ENCODE measurements at places on chromosomes 12 and 14.

DNA sequence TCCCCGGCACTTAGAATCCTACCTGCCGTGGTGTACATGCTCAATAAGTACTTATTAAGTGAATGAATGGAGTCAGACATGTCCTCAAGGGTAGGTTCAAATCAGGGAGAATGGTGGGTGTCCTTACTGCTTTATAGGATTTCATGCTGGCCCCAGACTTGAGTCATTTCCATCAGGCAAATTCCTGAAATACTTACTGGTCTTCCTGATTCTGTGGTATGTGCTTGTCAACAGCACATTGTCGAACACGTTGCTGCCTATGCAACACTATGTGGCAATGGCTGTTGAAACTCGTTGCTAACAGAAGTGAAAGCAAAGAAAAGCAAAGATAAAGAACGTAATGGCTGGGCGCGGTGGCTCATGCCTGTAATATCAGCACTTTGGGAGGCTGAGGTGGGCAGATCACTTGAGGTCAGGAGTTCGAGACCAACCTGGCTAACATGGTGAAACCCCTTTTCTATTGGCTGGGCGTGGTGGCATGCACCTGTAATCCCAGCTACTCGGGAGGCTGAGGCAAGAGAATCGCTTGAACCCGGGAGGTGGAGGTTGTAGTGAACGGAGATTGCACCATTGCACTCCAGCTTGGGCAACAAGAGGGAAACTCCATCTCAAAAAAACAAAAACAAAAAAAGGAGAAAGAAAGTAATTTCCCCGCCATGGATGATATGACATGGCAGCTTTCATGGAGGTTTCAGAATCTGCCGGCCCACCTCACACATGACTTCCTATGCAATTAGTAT is 214.9 kb downstream of the ZFP36L1 start:
- DNase-seq, result no peak

DNA sequence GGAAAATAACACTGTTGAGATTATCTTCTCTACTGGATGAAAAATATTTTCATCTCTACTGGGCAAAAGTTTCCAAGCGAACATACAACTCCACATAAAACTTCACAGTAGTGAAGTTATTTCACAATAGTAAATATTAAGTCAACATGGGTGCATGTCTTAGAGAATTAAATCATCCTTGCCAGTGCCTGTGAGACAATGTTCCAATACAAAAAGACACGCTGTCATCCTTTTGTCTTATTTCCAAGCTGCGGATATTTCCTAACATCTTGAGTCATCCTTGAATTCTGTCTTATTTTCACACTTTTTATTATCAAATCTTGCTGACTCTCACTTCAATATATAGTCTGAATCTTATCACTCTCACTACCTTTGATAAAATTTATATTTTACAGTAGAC is 142.9 kb upstream of the KITLG start:
- no peak for DNase-seq

DNA sequence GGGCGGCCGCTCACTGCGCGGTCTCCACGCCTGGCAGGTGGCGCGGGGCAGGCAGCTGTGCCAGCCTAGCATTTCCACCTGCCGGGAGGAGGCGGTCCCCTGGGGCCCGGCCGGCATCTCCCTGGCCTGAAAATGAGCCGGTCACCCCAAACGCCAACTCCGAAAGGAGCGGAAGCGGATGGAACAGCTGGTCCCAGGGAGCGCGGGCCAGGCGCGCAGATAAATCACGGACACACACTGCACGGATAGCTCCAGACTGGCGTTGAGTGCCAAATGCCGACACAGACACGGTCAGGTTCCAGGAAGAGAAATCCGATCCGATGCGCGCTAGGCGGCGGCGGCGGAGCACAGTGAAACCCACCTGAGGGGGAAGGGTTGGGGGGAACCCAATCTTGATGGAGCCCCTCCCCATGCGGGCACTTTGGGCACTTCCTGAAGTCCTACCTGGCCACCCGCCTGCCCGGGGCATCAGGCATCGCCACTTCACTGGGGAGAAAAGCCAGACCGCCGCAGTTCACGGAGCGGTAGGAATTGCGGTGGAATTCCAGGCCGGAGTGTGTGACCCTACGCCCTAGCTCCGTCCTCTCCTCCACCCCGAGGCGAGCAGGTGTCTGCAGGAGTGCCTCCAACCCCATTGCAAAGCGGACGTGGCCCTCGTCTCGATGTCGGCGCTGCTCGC is 624 bp upstream of the PLEKHD1 start:
- DNase-seq, result no peak

DNA sequence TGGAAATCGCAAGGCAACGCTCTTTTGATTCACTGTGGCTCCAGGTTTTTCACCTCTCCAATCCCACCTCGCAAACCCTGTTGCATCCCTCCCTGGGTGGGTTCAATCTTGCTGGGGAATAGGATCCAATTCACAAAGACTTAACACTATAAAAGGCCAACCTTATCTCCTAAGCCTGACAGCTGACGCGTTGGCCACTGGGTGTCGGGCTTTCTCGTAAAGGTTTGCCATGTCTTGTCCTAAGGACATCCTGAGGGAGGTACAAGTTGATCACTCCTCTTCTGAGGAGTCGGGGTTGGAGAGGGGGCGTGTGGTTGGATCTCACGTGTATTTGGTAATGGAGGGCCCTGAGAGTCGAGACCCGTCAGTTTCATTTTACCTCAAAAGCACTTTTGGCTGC is 112.6 kb upstream of the FZD10 start:
- no peak for DNase-seq

GRCh38 chr14:60294411-60295069 is 45.5 kb downstream of the PPM1A start:
- DNase-seq, result no peak

GRCh38 chr12:94289461-94290312 is 141.3 kb downstream of the PLXNC1 start:
- DNase-seq, result no peak

DNA sequence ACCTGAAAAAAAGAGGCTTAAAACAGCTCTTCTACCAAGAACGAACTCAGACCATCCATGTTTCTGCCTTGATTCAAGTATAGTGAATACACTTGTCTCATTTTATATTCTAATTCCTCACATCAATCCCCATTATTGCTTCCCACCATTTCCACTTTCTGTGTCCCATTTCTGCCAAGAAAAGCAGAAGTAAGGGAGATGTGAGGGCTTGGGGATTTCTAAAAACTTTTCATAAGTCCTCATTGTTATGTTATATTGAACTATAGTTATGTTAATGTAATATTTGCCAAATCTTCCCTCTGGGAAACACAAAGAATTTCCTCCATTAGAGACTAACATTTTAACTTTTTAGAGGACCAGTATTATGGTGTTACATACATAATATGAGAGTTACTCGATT is 48.2 kb upstream of the PSMA6 start:
- no peak for DNase-seq

- DNase-seq, result no peak
Measured at GRCh38 chr14:96754162-96754844, 42.9 kb upstream of the VRK1 start.

DNA sequence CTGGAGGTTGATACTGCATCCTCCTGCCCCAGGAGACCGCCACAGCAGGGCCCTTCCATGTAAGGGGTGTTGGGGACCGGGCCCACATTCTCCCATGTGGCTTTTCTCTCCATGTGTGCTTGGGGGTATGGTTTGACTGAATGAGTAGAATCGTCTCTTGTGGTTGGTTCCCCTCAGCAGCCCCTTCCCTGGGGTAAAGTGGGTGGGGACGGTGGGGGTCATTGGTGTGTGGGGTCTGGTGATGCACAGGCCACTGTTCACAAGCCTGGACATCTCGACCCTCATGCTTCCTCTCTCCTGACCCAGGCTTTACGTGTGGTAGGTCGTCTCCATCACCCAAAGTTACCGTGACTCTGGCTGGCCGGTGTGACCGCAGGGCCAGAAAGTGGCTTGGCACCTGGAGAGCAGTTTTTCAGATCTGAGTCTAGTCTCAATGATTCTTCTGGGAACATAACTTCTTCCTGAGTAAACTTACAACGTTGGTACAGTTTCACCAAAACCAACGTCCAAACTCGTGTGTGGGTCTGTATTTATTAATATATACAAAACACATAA is 17.7 kb downstream of the DCAF4 start:
- DNase-seq, result no peak

DNA sequence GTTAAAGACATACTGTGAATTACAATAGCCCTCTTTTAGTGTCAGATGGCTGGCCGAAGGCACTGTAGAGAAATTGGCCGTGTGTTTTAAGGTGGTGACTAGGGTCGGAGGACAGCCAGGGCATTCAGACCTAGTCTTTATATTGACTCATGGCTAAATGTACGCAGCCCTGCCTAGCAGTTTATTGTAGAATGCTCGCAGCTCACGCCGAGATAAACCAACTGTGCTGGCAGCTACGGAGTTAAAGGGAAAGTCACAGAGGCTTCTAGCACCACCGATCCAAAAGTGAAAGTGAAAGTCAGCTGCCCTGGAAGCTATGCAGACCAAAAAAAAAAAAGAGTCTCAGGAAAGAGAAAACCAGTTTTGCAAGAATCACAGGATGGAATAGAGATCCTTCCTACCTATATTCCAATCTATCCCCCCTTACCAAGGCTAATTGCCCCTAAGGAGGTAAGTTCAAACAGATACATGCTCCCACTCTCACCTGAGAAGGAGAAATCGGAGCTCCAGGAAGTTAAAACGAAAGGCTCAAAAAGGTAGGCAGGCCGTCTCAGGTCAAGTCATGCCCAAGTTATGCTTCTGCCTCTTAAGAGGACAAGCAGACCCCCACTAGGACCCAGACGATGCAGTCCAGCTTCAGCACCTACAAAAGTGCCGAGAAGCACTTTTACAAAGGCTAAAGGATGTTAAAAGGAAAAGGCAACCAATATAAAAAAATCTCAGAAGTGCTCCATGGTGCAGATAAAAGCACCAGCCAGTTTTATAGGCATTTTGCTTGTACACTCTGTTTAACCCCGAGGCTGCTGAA is 24.8 kb downstream of the KLRK1 start:
- peak; percentile 52 for DNase-seq

DNA sequence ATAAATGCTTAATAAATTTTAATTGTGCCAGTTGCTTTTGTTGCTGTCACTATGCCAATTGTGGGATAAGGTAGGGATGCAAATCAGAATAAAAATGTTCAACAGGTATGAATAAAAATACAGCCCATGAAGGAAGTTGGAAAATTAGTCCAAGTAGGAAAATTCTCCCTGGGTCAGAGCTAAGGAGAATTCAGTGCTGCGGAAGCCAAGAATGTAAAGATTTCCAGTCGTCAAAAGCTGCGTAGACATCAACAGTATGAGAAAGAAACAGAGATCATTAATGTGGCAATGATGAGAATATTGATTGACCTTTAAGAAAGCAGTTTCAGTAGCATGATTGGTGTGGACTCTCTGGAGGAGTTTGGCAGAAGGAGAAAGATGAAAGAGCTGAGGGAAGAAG is 87.9 kb downstream of the PLEKHA5 start:
- DNase-seq, result no peak

DNA sequence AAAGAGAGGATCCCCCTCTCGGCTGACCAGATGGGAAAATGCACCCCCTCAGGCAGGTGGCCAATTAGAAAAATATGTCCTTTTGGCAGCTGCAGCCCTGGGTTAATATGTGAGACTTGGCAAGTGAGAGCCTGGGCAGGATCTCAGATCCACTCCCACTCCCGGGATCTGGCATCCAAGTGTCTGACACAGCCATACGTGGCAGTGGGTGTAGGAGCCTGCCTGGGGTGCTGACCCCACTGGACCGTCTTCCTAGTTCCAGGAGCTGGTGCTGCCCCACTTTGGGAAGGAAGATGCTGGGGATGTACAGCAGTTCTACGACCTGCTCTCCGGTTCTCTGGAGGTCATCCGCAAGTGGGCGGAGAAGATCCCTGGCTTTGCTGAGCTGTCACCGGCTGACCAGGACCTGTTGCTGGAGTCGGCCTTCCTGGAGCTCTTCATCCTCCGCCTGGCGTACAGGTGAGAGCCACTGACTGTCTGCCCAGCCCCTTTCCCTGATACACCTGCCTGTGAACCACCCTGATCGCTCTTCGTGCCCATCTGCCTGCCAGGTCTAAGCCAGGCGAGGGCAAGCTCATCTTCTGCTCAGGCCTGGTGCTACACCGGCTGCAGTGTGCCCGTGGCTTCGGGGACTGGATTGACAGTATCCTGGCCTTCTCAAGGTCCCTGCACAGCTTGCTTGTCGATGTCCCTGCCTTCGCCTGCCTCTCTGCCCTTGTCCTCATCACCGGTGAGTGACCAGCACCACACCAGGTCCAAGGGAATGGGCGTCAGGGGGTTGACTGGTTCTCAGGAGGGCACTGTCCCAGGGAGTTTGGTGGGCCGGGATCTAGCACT is 5.8 kb downstream of the NR4A1 start:
- no peak for DNase-seq

DNA sequence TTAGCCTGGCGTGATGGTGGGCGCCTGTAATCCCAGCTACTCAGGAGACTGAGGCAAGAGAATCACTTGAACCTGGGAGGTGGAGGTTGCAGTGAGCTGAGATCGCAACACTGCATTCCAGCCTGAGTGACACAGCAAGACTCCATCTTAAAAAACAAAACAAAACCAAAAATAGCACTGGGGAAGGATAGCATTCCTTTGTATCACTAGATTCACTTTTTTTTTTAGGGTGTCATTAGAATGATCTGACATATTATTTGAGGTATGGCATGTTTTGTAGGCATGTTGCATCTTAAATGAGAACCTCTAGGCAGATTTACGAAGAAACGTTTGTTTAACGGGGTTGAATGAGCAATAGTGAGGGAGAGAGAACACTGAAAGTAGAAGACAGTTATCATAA is 16.8 kb upstream of the FAR2 start:
- DNase-seq, result no peak

GRCh38 chr12:87670448-87670847 is 358.8 kb downstream of the C12orf50 start:
- DNase-seq, result no peak

- DNase-seq, result no peak
Measured at GRCh38 chr14:22478670-22479069, 110.4 kb downstream of the DAD1 start.

- DNase-seq, result no peak
Measured at GRCh38 chr12:103114296-103115055, 157.0 kb downstream of the ASCL1 start.

DNA sequence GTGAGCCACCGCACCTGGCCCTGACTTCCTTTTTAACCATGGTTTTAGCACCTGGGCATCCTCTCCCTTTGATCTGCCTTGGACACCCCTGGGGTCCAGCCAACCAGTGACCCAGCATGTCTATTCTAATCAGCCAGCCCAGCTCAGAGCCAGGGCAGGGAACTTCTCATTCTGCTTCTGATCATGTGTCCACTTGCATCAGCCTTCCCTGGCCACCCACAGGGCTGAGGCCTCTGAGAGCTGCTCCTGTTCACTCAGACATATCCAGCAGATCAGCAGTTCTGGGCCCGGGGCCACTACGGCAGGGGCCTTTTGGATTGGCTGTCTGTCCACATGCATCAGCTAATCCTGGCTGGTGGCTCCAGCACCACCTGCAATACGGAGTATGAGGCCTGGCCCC is 117.9 kb upstream of the MAP1LC3B2 start:
- DNase-seq, result no peak

- DNase-seq, result no peak
Measured at GRCh38 chr12:111991946-111992345, 21.0 kb downstream of the TMEM116 start.

GRCh38 chr12:130576371-130576816 is 139.7 kb downstream of the RIMBP2 start:
- no peak for DNase-seq

- DNase-seq, result peak; percentile 49
Measured at GRCh38 chr12:66087365-66087943, 43.1 kb downstream of the LLPH start.

Data from activated naive CD4-positive, alpha-beta T cell treated with Interleukin-2 at 50 U/mL for 16 hours (primary cell).